ENCODE measurements at places on chromosomes 1 and 21.

DNA sequence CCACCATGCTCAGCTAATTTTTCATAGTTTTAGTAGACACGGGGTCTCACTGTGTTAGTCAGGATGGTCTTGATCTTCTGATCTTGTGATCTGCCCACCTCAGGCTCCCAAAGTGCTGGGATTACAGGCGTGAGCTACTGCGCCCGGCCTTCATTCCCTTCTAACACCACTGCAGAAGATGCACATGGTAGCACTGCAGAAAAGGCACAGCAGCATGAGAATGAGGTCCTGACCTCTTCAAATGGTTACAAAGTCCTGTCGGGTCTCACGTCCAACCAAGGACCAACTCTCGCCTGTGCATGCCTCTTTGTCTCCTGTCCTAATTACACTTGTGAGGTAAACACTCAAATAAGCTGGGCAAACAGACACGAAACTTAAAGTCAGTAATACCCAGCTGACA lies 83.0 kb upstream of the GCLM start:
- DNase-seq: no peak

DNA sequence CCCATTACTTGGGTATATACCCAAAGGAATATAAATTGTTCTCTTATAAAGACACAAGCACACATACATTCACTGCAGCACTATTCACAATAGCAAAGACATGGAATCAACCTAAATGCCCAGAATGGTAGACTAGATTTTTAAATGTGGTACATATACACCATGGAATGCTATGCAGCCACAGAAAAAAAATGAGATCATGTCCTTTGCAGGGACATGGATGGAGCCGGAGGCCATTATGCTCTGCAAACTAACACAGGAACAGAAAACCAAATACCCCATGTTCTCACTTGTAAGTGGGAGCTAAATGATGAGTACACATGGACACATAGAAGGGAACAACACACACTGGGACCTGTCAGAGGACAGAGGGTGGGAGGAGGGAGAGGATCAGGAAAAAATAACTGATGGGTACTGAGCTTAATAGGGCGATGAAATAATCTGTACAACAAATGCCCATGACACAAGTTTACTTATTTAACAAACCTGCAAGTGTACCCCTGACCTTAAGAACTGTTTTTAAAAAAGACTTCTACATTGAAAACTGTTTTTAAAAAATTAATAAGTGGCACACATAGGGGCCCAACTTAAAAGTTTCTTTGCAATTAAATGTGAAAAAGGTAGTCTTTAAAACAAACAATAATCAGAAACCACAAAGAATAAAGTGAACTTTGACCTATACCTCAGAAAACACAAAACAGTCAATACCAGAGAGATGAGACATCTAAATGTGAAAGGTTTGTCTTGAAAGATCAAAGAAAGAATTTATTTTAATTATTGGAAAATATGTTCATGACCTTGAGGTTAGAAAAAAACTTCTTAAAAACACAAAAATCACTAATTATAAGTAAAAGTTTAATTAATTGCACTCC lies 75.2 kb downstream of the CDC42BPA start:
- DNase-seq: no peak

GRCh38 chr1:109112056-109112651 lies 1.8 kb upstream of the ELAPOR1 start:
- peak; percentile 37 for DNase-seq

- DNase-seq: no peak
These were observed 32.4 kb upstream of the BMP8A start for GRCh38 chr1:39458991-39459390.

- no peak for DNase-seq
These were observed 52.3 kb upstream of the C1orf146 start for GRCh38 chr1:92165389-92165788.

- DNase-seq: peak; percentile 92
These were observed 522.7 kb downstream of the NUF2 start for GRCh38 chr1:163844459-163844858.

GRCh38 chr21:33909756-33910155 lies 5.8 kb downstream of the ATP5PO start:
- DNase-seq: no peak

DNA sequence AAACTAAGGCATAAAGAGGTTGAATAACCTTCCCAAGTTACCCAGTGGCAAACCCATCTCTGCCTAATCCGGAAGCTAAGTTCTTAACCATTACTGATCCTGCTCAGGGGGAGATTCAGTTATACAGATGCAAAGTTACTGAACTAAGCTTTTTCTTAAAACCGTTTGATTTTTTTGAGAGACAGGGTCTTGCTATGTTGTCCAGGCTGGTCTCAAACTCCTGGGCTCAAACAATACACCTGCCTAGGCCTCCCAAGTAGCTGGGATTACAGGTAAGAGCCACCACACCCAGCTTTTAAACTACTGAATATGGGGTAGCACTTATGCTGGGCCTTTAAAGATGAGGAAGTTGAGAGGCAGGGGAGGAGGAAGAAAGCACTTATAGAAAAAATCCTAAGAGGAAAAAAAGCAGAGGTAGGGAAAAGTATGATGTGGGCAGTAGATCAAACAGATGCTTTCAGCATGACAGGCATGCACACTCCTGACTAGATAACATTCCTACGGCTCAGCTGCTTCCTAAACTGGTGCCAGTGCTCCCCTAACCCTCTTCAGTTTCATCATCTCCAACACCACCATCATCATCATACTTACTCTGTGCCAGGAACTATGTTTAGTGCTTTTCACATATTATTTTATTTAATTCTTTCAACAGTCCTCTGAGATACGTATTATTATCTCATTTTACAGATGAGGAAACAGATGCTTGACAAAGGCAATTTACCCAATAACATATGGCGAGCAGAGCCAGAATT lies 5.8 kb downstream of the PAFAH2 start:
- DNase-seq: peak; percentile 56

GRCh38 chr1:4550941-4551340 lies 103.5 kb upstream of the AJAP1 start:
- DNase-seq: no peak

- no peak for DNase-seq
These were observed 417.7 kb downstream of the PRDM2 start for GRCh38 chr1:14117700-14118099.

DNA sequence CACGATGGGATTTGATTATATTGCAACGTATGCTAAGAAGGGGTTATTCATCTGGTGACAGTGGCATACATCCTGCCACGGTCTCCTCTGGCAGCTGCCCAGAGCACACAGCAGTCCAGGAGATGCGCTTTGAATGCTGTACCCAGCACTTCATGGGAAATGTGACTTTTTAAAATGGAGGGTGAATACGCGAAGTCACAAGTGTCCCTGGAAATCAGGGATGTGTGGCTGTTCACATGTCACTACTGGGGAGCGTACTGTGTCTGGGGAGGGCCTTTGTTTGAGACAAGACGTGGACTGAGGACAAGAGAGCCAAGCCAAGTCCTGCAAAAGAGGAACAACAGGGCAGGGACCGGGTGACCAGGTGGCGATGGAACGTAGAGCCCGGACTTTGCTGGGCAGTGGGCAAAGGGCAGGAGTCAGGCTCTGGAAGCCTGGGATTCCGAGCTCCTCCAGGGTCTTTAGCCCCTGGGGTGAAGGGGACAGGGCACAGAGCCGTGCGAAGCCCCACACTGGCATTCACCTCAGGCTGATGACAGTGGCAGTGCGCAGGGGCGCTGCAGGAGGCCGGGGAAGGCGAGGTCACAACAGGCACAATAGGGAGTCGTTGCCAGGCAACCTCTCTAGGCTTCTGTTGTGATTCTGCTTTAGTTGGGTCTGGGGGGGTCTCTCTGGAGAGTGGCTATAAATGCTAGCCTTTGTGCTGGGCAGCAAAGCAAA lies 11.4 kb upstream of the ZBTB21 start:
- no peak for DNase-seq

GRCh38 chr1:77542813-77543420 lies 139.5 kb downstream of the ZZZ3 start:
- DNase-seq: peak; percentile 36

GRCh38 chr1:22633697-22634463 lies 2.5 kb upstream of the C1QA start:
- DNase-seq: no peak

DNA sequence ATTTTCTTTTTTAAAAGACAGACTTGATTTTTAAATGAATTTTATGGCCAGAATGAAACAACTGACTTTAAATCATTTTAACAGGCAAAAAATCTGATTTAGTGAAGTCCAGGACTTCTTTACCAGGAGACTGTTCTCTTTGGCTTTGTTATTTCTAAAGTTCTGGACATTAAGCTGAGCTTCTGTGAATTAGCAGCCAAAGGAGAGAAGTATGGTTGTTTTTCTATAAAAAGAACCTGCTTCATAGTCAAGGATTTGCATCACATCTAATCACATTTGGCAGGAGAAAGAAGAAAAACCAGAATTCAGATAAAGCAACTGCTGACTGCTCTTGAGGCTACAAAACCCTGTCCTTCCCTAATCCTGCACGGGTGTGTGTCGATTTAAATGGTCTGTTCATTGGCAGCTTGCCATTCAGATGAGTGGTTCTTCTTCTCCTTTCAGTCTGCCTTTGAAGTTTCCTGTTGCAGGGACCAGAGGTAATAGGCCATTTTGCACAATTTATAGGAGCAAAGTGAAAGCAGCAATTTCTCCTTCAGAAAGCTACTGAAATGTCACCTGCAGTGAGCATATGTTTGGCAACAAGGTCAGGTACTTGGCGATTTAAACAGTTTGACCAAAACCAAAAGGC lies 215.4 kb downstream of the OLFM3 start:
- DNase-seq: peak; percentile 6

- no peak for DNase-seq
These were observed 95.2 kb downstream of the NTPCR start for GRCh38 chr1:233045588-233045987.

- DNase-seq: no peak
These were observed 22.3 kb downstream of the BLZF1 start for GRCh38 chr1:169390303-169390702.

- peak; percentile 64 for DNase-seq
These were observed 19.8 kb downstream of the CNN3 start for GRCh38 chr1:94907136-94907535.

DNA sequence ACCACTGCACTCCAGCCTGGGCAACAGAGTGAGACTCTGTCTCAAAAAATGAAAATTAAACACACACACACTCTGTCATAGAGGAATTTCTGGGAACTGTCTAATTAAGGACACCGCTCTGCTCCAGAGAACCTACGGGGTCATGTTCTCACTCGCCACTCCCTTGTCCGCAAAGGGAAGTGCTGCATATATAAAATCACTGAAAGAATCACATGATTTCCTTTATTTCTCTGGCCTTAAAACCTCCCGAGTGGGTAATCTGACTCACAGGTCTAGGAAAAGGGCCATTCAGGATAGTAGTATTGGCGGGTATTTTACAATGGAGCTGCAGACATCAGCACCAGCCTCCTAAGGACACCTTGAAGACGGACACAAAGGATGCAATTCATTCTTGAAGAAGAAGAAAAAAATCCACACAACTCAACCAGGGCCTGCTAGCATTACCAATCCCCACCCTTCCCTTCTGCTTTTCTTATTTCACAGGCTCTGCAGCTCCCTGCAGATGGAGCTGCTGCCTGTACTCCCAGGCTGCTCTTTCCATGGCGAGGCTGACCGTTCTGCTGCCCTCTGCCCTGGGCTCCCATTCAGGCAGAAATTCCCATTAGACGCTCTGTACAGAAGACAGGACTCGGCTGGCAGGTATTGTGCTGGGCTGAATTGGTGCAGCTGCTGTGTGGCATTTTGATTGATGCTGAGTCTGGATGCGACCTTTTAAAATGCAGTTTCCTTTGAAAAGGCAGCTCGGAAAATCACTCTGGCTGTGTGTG lies 53.3 kb upstream of the FAM89A start:
- DNase-seq: no peak

DNA sequence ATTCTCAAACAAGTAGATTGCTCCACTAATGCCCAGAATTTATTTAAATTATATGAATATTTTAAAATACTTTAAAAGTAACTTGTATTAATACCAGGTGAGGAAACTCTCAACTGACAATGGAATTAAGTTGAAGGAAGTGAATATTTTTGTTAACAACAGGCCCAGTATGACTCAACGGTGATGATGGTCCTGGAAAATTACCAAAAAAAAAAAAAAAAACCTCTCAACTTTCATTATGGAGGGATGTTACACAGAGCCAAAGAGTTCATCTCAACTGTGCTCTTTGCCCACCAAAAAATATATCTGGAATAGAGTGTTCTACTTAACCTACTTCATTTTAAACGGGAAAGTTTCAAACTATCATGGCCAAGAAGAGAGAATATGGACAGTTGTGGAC lies 28.3 kb downstream of the CFH start:
- peak; percentile 61 for DNase-seq

- DNase-seq: no peak
These were observed 75.0 kb upstream of the C8B start for GRCh38 chr1:57040811-57041210.

- no peak for DNase-seq
These were observed 9.0 kb downstream of the CREG1 start for GRCh38 chr1:167544447-167545093.

- DNase-seq: no peak
These were observed 49.5 kb downstream of the SSBP3 start for GRCh38 chr1:54356680-54357147.

DNA sequence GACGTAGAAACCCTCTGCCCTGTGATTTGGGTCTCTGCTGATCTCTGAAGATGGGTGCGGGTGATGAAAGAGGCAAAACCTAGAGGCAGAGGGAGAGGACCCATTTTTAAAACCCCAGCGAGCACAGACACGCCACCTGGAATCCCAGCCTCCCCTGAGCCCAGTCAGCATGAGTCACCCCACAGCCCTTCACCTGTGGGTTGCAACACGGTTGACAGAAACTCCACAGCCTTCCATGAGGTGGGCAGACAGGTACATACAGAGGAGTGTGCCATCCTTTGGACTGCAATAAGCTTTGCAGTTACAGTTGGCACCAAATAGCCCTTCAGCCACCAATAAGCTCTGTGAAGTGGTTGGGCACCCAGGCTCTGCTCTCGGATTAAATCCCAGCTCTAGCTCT lies 2.1 kb upstream of the GRHL3 start:
- DNase-seq: no peak

- DNase-seq: peak; percentile 23
These were observed 250.1 kb downstream of the KCNH1 start for GRCh38 chr1:210883821-210884220.

DNA sequence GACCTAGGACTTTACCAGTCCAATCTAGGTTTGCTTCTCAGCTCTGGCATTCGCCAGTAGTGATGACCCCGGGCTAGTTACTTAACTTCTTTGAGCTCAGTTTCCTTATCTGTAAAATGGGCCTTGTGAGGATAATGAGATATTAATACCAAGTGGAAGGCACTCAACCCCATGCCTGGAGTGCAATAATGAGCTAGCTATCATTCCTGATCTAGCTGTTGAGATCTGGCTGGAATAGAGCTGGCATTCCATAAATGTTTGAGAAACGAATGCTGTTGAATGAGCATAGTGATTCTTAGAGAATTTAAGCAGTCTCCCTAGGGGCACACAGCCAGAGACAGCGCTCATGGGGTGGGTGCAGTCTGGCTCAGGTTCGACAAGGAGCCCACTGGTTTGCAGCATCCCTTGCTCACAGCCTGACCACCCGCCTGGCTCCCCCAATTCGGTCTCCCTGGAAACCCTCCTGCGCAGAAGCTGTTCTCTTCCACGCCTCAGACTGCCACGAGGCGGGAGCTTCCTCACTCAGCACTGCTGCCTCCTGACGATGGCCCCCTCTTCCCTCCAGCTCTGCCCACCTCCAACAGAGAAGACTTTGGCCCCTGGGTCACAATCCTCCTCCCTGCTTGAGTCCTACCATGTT lies 32.5 kb downstream of the DHCR24 start:
- peak; percentile 55 for DNase-seq

GRCh38 chr1:162702628-162703027 lies 70.4 kb downstream of the DDR2 start:
- DNase-seq: no peak
